ENCODE measurements at places on chromosomes 12 and 14.

DNA sequence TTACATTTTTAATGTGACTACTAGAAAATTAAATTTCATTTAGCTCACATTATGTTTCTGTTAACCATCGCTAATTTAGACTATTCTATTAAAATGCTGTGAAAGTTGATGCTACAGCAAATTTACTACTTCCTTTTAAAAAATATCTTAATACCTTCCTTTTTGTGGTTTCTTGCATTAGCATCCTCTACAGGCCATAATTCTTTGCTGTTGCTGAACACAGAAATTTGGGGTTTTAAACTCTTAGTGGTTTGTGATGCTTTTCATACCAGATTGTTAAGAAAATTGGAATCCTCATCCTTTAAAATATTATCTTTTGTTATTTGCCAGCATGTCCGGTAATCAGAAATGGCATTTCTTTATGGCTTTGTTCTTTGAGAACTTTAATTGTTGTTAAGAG, 18.1 kb downstream of the WNK1 start:
- no peak for DNase-seq

GRCh38 chr14:37579274-37579673, 15.8 kb downstream of the FOXA1 start:
- DNase-seq: peak; percentile 45

DNA sequence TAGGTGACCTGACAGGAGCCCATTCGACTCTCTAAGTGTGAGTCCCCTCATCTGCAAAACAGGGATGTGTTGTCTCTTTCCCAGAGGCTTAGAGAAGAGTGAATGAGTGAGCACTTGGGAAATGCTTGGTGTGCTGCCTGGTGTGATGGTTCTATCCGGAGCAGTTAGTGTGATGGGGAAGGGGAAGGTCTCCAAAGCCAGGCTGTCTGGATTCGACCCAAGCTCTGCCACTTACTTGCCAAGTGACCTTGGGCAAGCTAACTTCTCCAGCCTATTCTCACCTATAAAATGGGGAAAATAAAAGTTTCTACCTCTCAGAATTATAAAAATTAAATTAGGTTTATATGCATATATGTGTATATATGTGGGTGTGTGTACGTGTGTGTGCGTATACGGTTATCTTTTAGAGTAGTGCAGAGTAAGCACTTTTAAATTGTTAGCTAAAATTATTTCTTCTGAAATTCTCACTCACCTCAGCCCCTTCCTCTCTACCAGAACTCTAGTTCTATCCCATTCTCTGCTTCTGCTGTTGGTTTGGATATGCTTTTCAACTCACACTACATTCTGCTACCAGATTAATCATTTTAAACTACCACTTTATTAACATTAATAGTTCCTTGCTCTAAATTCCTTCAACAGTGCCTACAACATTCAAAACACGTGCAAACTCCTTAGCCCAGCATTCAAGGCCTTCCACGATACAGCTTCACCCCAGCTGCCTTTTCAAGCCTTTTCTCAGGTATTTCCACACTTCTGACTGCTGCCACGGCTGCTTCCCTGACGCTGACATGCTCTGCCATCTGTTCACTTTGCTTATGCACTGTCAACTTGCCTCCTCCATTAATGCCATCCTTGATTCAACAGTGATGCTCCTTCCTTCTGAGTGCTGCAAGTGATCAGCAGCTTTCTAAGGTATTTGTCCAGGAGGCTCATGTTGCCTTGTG, 55.3 kb downstream of the DICER1 start:
- no peak for DNase-seq

GRCh38 chr14:101884934-101885576, 79.3 kb upstream of the DYNC1H1 start:
- no peak for DNase-seq

GRCh38 chr14:66099451-66099850, 386.7 kb upstream of the CCDC196 start:
- DNase-seq: no peak

DNA sequence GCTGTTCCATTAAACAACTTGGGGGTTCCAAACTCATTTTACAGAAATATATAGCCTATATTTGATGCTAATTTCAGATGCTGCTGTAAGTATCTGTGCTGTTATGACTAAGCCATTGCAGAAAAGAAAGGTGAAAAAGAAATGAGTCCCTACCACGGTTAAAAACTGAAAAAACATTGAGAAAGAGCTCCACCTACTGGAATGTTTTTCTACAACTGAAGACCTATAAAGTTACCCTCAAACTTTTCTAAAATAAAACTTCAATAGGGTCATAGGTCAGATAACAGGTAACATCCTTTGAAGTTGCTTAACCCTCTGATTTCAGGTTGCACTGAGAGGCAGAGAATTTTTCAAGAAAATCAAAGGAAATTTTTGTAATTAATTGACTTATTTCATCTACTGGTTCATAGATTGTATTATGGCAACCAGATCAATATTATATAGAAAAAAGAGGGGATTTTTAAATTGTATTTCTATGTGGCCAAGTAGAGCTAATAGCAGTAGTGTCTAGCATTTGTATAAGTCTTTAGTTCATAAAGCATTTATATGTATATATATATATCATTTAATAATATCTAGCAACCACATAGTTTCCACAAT, 279.9 kb downstream of the RPS29 start:
- DNase-seq: peak; percentile 77

DNA sequence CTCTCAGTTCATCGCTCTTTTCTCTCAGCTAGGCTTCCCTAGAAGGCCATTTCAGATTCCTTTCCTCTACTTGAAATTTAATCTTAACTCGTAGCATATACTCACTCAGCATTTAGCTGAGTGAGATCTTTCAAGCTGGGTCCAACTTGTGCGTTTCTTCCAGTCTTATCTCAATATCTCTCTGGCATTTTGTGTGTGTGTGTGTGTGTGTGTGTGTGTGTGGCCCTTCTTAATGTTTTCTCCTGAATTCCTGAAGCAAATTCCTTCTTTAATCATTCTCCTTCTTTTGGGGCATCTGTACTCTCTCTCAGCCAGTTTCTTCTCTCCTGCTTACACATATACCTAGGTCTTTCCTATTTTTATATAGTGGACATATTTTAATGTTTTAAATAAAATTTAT, 129.1 kb downstream of the KITLG start:
- no peak for DNase-seq

GRCh38 chr14:24273422-24273998, 2.1 kb upstream of the RABGGTA start:
- peak; percentile 35 for DNase-seq

DNA sequence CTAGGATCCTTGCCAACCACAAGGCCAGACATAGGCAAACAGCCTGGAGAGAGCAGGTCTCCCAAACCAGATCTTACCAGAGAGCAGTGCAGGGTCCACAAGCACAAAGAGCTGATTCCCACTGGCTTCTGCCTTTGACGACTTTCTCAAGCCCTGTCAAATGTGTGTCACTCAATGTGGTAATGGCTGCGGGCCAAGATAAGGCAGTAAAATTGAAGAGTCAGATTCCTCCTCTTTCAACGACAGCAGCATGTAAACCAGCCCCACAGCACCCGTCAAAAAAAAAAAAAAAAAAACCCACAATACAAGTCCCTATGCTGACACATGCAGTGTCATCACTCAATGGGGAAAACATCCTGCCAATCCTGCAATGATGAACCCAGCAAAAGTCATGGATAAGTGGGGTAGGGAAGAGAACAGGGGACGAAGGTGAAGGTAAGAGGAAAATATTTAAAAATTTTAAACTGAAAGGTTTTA, at the start of gene STON2:
STON2 (minus strand) TSS at position 123 of the 477 bp plus-strand sequence. CDS start 1,942 bp downstream, outside the sequence.
- DNase-seq: no peak

- DNase-seq: peak; percentile 63
These were observed 9.7 kb upstream of the TUBA1A start for GRCh38 chr12:49198431-49199155.

GRCh38 chr14:96797582-96798349, 584 bp downstream of the VRK1 start:
- DNase-seq: peak; percentile 64

DNA sequence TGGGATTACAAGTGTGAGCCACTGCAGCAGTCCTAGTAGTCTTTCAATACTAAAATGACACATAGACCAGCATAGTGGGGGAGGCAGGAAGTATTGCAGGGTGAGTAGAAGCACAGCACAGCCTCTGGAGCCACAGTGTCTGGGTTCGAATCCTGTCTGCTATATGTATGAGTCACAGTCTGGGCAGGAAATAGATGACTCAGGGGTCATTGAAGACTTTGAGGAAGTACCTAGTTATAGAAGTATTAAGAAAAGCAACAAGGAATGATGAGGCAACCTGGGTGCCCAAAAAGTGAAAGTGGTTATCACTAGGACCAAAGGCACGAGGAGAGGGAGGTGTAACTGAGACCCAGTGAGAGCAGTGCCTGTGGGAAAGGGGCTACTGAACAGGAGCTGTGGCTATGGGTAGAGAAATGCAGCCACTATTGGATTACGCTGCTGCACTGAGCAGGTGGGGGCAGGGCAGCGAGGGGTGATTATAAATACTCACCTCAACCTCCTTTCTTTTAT, 124.0 kb downstream of the PDE3A start:
- peak; percentile 22 for DNase-seq

DNA sequence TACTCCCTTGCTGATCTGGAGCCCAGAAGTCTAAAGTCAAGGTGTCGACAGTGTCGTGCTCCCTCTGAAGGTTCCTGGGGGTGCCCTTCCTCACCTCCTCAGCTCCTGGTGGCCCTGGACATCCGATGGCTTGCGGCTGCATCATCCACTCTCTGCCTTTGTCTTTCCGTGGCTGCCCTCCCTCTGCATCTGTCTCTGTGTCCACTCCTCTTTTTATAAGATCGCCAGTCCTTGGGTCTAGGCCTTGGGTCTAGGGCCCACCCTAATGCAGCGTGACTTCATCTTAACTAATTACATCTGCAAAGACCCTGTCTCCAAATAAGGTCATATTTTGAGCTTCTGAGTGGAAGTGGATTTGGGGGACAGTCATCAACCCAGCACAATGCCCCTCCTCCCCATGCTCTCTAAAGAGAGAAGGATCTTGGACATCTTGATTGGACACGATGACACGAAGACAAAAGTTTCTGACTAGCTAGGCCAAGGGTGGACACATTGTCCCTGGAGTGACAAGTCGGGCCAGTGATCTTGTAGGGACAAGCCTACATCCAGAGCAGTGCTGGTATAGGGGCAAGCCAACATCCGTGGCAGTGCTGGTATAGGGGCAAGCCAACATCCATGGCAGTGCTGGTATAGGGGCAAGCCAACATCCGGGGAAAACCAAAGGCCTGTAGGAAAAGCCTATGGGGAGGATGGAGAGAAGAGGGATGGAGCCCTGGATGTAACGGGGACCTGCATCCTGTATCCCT, 93.9 kb upstream of the DIO3 start:
- DNase-seq: no peak

DNA sequence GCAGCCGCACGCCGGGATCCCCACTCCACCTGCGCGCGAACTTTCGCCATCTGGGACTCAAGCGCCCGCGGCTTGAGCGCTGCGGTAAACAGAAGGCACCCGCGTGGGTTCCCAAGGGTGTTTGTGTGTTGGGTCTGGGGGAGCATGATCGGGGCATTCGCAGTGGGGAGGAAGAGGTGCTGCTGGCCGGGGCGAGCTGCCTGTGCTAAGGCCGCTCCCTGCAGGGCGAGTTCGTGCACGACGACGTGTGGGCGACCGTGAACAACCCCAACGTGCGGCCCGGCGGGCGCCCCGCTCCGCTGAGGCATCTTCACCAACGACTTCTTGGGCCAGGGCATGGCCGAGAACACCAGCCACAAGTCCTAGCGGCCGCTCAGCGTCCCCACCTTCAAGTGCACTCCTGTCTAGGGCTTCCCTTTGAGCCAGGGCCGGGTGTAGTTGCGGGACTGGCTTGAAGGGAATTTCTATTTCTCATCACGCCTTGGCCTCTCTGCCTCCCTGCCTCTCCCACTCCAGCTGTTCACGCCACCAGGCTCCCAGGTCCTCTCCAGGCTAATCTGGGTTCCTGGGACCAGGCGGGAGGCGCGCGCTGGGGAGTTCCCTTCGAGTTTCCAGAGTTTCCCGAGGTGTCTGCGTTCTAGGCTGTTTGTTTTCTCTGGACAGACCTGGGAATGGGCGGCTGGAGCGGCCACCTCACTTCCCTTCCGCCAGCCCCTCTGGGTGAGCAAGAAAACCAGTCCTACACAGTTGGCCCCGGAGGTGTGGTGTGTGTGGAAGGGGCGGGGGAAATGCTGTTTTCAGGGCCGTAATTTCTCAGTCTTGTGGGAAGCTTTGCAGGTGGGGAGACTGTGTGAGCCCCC, 417.8 kb upstream of the TMTC1 start:
- DNase-seq: peak; percentile 43

DNA sequence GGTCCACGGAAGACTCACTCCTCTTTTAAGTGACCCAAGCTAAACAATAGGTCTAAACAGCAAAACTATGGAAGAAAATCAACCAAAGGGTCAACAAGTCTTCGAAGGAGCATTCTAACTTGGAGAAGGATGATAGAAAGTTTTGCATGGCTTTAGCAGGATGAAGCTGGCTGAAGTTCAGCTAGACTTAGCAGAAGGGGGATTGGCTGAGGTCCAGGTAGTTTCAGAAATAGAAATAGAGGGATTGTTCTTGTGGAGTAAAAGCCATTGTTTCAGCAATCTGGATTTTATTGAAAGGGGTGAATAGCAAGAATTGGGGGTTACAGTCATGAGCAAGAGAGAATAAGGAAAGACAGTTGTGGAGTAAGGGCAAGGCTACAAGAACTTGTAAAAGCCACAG, 84.7 kb upstream of the TSPAN8 start:
- DNase-seq: no peak

GRCh38 chr12:118456741-118457140, 80.4 kb downstream of the SUDS3 start:
- DNase-seq: no peak

DNA sequence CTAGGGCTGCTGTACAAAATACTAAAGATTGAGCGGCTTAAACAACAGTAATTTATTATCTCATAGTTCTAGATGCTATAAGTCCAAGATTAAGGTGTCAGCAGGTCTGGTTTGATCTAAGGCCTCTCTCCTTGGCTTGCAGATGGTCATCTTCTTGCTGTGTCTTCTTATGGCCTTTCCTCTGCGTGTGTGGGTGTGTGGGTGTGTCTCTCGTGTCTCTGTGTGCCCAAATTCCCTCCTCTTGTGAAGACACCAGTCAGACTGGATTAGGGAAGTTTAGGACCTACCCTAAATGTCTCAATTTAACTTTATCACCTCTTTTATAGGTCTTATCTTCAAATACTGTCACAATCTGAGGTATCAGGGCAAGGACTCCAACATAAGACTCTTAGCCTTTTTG, 28.3 kb downstream of the DDHD1 start:
- DNase-seq: no peak

DNA sequence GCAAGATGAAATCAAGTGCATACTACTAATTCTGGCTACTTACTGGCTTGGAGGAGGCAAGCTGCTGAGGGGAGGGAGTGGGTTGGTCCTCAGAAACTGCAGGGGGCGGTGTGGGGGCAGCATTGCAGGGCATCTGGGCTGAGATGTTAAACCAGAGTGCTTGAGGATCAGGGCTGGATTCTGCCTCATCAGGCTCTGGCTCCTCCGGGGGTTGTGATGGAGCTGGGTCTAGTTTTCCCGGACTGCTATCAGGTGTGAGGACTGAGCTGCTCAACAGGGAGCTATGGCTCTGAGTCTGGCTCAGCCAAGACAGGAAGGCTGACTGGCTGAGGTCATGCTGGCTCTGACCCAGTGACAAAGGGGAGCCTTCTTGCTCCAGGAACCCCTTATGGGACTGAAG, 28.6 kb downstream of the BAZ2A start:
- peak; percentile 52 for DNase-seq

GRCh38 chr14:72892879-72893635, 844 bp downstream of the DPF3 start:
- peak; percentile 66 for DNase-seq

Measured in GM23338 (cell line).